ENCODE measurements at places on chromosomes 6 and 20.
A peak's percentile ranks its signal among the peaks of the same experiment; 100 is the strongest.

DNA sequence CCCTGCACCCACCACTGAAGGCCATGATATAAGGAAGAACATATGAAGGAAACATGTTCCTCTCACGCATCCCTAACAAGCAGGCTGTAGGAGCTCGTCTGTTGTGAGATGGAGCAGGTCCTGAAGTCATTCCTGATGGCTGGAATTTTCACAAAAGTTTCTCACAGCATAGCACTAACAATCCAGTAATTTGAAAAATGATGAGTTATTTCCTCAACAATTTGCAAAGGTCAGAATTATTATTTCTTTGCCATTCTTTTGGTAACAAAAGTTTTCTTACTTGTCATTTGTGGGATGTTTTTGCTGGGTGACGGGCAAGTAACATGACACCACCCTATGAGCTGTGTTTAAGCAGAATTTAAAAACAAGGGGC, 27.6 kb upstream of the FRMD1 start:
- no peak for DNase-seq

DNA sequence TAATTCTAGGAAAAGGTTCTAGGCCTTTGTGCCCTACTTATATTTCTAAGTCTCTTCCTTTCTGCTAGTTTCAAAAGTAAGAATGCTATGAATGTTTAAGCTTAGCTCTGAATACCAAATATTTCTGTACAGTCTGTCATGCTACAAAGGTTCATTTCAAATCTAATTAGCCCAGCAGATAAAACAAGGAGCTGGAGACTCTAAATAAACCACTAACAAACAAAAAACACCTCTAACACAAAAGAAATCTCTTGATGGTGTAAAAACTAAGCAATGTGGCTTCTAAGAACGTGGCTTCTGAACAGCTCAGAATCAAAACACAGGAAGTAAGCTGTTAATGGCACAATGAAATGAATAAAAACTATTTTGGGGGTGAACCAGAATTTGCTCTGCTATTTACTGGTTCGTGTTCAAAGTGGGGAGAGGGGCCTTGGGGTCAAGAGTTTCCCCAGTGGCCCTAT, 198.3 kb downstream of the BCAS1 start:
- DNase-seq = no peak

DNA sequence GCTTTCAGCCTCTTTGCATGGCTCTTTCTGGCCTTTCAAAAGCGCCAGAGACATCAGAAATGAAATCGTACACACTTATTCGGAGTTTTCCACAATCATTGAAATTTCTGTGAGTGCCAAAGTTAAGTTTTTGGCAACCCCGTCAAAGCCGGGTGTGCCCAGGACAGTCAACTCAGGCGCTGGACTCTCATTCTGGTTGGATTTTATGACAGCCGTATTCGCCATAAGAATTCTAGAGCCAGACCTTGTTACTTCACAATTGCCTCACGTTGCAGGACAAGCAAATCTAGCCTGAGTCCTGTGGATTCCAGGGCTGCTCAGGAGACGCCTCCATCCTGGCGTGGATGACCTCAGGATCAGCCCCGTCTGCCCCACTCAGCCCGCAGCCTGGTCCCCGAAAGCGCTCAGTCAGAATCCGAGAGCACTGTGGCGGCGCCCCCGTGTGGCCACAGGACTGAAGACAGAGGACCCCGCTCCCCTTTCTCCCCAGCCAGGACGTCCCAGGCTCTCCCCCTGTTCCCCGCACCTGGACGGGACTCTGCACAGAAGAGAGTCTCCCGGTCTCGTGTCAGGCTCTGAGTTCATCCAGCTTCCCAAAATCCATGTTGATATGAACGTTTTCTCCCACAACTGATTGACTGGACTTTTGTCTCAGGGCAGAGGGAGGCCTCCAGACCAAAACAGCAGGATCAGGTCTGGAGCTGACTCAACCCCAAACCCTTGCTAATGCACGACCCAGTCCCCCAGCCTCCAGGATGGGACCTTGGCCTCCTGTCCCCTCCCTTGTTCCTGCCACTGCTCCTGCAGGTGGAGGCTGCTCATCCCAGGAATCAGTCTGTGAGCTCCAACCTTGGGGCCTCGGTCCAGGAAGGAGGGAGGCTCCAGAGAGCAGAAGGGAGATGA, 38.2 kb downstream of the MICA start:
- peak; percentile 82 for DNase-seq

DNA sequence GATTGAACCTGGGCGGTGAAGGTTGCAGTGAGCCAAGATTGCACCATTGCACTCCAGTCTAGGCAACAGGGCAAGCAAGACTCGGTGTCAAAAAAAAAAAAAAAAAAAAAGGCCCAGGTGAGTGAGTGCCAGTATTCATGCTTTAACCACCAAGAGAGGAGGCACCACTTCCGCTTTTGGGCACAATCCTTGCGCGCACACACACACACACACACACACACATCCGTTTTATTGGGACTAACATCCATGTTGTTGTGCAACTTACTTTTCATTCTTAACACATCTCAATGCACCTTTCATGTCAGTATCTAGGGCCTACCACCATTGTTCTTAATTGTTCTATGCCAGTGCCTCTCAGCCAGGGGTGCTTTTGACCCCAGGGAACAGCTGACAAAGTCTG, 263.0 kb downstream of the CDC5L start:
- DNase-seq = no peak

GRCh38 chr20:5996765-5997164, 46.3 kb downstream of the MCM8 start:
- peak; percentile 2 for DNase-seq

DNA sequence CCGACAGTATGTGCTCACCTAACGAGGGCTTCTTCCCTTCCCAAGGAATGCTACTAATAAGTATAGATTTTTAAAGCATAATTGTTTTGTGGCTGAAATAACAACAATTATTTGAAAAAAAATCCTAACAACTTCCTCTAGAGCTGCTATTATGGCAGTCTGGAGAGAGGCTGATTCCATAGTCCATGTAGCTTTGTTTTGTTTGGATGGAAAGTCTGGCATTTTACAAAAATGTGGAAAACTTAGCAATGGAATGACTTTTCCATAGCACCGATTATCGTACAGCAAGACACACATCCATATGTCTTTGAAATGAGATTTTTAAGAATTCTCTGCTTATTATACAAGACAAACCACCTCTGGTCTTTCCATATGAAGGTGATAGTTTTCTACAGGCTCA, 252.4 kb upstream of the TAB2 start:
- no peak for DNase-seq

GRCh38 chr6:76885861-76886301, 577.4 kb downstream of the HTR1B start:
- no peak for DNase-seq

DNA sequence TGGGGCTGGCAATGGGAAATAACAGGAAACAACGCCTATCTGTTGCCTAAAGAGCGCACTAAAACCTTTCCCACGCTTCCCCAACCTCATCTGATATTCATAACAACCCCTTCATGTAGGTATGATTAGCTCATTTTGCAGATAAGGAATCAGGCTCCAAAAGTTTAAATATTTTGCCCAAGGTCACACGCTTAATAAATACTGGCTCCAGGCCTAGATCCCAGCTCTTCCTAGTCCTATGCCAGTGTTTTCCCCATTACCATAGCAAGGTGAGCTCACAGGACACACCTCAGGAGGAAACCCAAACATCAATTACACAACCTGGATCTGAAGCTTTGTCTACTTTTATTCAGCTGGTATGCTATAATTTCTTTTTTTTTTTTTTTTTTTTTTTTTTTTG, 19.6 kb downstream of the MBOAT1 start:
- no peak for DNase-seq
